ENCODE measurements at places on chromosomes 16 and 17. TPM values are rescaled to one million over a fixed set of nuclear protein-coding genes. Genes with fewer than 3 reads are reported as not detected.

Gene KCTD13
- 8.9 TPM for total RNA-seq

DNA sequence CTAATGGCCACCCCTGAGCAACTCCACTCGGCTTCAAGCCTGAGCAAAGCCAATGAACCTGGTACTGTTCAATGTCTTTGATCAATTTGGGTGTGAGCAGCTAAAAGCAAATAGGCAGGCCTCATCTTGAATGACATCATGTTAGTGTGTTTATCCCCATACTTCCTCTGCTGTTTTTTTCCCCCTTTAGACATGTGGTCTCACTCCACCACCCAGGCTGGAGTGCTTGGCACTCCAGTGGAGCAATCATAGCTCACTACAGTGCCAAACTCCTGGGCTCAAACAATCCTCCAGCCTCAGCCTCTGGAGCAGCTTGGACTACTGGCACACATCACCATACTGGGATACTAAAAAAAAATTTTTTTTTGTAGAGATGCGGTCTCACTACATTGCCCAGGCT lies 75.4 kb downstream of the ARHGAP17 start:
- DNase-seq: no peak

GRCh38 chr16:66521252-66521713 lies 28.6 kb downstream of the TK2 start:
- DNase-seq: no peak

DNA sequence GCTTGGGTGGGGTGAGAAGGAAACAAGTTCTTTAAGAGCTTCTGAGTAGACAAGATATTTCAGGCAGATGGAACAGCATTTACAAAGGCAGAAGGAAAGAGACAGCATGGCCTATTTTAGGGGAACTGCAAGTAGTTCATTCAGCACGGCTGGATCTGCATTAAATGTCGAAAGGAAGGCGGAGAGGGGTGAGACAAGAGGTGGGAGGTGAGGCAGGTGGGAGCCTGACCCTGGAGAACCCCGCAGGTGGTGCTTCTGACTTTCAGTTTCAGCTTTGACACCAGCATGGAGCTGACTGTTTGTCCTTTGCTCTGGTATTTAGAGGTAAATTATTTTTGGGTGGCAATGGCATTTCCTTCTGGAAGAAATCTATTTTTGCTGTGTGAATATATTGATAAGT lies 194.8 kb downstream of the HS3ST4 start:
- DNase-seq: no peak

Gene MT1A
- total RNA-seq: not detected

- DNase-seq: no peak
Observed at GRCh38 chr17:64001763-64002529, 3.8 kb downstream of the PRR29 start.

Gene KRTAP4-3
- total RNA-seq: not detected

GRCh38 chr16:85629326-85629725 lies 16.2 kb downstream of the GSE1 start:
- no peak for DNase-seq

Data from GM23338 (cell line).